ENCODE measurements at places on chromosomes 6 and 20. TPM values are rescaled to one million over a fixed set of nuclear protein-coding genes. Genes with fewer than 3 reads are reported as not detected.

MYH7B gene
- 0.38 TPM for total RNA-seq

LAMA4 gene
- not detected for total RNA-seq

CDH4 gene
- 0.18 TPM for total RNA-seq

MEP1A gene
- not detected for total RNA-seq

SLC17A1 gene
- total RNA-seq: not detected

CCN2 gene
- not detected for total RNA-seq

CRNKL1 gene
- total RNA-seq: 21.1 TPM

Data from activated CD8-positive, alpha-beta T cell treated with anti-CD3 and anti-CD28 coated beads for 36 hours (primary cell).